Left kidney (tissue), 8 donors: ENCODE measurements at places on chromosomes 13 and 19. TPM values are rescaled to one million over a fixed set of nuclear protein-coding genes. Genes with fewer than 3 reads are reported as not detected.
A peak's percentile ranks its signal among the peaks of the same experiment; 100 is the strongest.

The ZNF714 gene
- polyA plus RNA-seq = 29.9 TPM

The ANKLE1 gene
- polyA plus RNA-seq = 1.5 TPM

The KLK3 gene
- polyA plus RNA-seq = 0.68 TPM

The TBC1D17 gene
- polyA plus RNA-seq = 39.7 TPM

The DCT gene
- polyA plus RNA-seq = 0.25 TPM

The LIM2 gene
- polyA plus RNA-seq = 0.18 TPM

The KLK4 gene
- polyA plus RNA-seq = not detected

The IL4I1 gene
- 2.7 TPM for polyA plus RNA-seq

DNA sequence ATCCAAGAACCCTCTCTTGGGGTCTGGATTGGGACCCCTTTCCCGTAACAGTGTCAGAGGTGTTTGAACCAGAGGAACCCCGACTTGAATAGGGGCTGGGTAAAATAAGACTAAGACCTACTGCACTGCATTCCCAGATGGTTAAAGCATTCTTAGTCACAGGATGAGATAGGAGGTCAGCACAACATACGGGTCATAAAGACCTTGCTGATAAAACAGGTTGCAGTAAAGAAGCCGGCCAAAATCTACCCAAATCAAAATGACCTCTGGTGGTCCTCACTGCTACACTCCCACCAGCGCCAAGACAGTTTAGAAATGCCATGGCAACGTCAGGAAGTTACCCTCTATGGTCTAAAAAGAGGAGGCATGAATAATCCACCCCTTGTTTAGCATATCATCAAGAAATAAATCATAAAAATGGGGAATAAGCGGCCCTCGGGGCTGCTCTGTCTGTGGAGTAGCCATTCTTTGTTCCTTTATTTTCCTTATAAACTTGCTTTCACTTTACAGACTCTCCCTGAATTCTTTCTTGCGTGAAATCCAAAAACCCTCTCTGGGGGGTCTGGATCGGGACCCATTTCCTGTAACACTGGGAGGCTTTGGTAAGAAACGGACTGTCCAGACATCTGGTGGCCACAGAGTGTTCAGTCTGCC, 4.4 kb upstream of the SIN3B start:
- no peak for DNase-seq

DNA sequence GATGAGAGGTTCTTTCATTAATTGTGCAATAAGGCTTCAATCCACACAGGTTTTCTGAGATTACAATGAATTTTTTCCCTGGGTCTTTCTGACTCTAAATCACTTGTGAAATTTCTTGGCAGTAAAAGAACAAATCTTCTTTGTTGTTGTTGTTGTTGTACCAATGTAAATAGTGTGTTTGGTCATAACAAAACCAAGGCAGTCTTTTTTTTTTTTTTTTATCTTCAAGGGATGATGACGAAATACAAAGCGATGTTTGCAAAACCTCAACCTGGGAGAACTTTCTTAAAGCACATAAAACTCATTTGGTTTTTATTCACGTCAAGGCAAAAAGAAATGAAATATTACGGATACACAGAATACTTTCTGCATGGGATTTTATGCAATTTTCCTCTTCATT, 462.0 kb downstream of the LIG4 start:
- DNase-seq = no peak

DNA sequence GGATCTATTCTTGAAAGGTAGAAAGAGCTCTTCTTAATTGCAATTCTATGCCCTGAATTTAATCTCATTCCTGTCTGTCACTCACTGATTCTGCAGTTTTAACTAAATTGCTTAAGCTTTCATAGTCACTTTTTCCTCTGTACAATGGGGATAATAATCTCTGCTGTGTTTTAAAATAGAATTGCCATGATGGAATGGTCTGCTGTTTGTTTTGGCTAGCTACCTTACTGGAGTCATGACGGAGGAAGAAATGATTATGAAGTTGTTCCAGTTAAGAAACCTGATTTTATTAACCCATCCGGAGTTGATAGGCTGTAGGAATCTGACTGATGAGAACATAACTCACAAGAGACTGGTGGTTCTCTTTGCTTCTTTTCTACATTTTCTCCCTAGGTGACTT, 54.9 kb upstream of the ITM2B start:
- DNase-seq = no peak

DNA sequence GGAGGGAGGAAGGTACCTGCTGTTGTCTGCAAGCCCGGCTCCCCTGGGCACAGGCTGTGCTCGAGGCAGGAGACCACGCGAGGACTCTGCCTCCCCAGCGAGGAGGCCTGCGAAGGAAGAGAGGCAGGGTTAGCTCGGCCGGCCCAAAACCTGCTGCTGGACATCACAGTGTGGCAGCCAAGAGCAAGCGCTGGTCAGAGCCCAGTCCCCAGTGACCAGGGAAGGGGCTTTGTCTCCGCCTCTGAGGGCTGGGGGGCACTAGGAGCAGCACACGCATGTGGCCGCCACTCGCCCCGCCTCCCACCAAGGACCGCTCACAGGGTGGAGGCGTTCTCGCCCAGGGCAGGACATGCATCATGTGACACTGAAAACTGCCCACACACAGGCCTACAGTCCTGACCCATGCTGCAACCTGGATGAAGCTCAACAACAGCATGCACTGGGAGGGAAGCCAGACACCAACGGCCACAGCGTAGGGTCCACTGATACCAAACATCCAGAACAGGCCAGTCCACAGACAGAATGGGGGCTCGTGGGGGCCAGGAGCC, 8.5 kb downstream of the MIER2 start:
- DNase-seq = no peak

DNA sequence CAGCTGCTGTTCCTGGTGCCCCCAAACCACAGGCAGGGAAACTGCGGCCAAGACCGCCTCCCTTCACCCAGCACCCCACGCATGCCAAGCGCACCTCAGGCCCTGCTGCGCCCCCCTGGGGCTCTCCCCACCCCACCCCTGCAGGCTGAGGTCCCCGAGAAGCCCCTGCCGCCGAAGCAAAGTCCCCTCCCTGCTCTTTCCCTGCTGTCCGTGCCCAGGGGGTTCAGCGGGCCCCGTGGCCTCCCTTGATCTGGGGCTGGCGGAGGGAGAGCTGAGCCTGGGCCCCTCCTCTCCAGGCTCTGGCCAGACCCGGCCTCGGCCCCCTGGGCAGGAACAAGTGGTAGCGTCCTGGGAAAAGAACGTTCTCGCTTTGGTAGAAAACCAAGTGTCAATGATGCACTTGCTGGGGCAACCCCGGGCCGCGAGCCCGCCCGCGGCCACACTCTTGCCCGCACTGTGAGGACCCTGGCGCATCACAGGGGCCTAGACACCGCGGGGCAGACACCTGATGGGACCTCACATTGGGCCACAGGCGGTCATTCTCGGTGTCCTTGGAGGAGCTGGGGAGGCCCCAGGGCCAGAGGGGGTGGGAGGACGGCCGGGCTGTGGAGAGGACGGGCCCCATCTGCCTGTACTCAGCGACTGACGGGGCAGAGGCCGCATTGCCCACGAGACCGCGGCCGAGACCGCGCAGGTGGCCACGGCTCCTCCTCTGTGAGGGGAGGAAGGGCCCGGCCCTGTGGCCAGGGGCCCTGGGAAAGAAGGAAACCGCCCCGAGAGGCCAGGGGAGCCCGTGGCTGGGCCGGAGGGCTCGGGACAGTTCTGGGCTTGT, 29.0 kb downstream of the GPX4 start:
- no peak for DNase-seq

DNA sequence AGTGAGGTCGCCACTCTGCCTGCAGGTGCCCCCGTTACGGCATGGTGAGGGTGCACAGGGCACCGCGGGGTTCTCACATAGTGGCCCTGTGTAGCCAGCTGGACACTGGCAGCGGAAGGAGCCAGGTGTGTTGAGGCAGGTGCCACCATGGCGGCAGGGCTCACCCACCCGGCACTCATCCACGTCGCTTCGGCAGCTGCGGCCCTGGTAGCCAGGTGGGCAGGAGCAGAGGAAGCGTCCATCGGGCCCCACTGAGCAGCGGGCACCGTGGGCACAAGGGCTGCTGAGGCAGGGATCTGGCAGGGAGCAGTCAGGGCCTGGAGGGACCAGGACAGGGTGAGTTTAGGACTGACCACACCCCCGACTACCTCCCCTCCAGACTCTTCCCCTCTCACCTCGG, 8.8 kb downstream of the NOTCH3 start:
- no peak for DNase-seq

GRCh38 chr13:103884101-103884723, 818.0 kb upstream of the SLC10A2 start:
- DNase-seq = no peak

- no peak for DNase-seq
Observed at GRCh38 chr19:1357531-1358109, 26.1 kb upstream of the NDUFS7 start.

GRCh38 chr13:42548731-42549551, 25.0 kb upstream of the TNFSF11 start:
- DNase-seq = peak; percentile 28

- no peak for DNase-seq
Observed at GRCh38 chr13:31898378-31899071, 133.0 kb upstream of the FRY start.
